ENCODE measurements at places on chromosomes 3 and 15.

DNA sequence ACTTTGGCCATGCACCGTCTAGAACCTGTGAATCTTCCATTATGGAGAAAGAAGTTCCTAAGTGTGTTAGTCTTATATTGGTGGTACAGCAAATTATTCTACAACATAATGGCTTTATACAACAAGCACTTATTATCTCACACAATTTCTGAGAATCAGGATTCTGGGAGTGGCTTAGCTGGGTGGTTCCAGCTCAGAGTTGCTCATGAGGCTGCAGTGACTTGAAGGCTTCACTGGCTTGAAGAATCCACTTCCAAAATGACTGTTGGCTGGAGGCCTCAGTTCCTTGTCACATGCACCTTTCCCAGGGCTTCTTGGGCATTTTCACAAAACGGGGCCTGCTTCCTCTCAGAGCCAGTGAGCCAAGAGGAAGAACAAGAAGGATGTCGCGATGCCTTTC, 82.3 kb upstream of the RNF7 start:
- no peak for DNase-seq

DNA sequence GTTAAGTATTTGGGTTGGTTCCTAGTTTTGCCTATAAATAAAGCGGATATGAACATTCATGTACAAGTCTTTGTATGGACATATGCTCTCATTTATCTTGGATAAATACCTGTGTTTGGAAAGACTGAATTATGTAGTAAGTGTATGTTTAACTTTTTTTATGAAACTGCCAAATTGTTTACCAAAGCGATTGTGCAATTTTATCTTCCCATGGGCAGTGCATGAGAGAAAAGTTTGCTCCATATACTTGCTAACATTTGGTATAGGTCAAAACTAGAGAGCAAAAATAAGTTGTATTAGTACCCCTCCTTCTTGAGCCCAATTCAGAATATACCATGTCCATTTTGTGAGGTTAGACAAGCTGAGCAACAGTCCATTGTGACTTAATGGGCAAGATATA, 502.6 kb downstream of the SQOR start:
- DNase-seq = no peak

- DNase-seq = no peak
These were observed 5.6 kb downstream of the SCAMP2 start for GRCh38 chr15:74867466-74868038.

- no peak for DNase-seq
These were observed 18.3 kb downstream of the ABHD5 start for GRCh38 chr3:43709022-43709421.

- no peak for DNase-seq
These were observed 332.2 kb upstream of the GOLIM4 start for GRCh38 chr3:168427835-168428475.

DNA sequence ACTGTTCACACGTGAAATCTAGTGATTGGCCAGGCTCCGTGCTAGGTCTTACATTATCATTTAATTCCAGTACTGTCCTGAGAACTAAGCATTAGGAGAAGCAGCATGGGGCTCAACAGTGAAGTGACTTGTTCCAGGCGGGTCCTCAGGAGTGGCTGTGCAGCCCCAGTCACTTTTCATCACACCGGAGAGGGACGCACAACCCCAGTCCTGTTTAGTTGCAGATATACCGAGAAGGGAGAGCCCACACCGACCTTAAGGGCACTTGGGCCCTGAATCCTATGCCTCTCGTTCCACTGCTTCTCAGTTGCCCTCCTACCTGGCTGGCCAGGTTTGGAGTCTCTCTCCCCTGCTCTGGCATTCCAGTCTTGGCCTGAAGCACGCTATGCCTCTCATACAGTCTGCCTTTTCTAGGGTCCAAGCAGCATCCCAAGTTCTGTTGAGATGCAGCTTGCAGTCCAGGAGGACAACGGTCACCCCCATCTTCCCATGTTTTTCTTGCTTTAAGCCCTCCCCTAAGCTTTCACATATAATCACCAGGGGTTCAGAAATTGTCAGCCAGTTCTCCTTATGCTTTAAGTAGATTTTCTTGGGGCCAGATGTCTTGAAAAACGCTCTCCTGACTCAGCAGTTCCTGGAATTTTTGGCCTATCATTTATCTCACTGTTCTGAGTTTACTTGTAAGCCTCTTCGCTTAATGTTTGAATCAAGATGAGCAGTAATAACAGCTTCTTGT, 10.1 kb downstream of the FAM131A start:
- DNase-seq = no peak

- DNase-seq = no peak
These were observed 153.4 kb downstream of the LMLN start for GRCh38 chr3:198113206-198114053.

- no peak for DNase-seq
These were observed 107.9 kb downstream of the MEIS2 start for GRCh38 chr15:36992454-36992853.

GRCh38 chr3:12040902-12041301, 36.7 kb downstream of the SYN2 start:
- no peak for DNase-seq

DNA sequence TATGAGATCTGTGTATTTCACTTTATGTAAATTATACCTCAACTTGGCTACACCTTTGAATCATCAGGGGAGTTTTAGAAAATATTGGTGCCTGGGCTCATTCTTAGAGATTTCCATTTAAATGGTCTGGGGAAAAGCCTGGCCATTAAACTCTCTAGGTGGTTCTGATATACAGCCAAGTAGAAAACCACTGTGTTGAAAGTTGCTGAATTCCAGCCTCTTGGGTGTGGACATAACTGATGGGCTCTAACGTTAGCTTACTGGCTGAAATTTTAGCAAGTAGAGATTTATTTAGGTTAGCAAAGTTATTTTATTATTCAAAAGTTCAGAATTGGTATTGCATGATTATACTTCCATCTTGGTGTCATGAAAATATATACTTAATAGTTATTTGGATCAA, 84.1 kb downstream of the ATG7 start:
- no peak for DNase-seq

DNA sequence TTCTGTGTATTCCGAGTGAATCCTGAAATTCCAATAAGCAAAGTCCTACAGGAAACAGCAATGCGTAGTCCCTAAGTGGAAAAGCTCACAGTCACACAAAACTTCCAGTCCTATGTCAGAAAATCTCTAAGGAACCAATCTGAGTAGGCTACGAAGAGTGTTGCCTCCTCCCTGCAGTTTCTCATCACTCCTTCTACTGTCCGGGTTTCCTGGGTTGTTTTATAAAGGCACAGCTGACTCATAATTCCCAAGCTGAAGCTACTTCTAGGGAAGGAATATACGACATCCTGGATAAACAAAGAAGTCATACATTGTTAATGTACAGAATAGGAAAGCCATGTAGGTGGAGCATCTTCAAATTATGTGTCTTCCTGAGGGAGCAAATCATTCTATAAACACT, 65.7 kb upstream of the RGMA start:
- no peak for DNase-seq

DNA sequence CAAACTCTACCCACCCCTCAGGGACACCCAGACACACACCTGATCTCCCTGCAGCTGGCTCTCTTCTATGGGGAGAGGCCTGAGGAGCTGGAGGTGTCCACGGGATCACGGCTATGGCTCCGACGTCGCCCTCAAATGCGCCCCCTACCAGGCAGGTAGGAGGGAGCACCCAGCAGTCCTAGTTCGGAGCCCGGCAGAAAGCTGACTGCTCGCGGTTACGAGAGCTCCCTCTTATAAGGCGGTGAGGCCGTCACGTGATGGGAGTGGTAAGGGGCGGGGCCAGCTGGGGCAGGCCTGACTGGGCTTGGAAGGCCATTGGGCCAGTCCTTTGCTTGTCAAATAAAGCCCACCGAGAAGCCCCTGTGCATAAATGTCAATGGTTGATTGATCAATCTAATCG, at the start of gene PRR20G:
PRR20G (minus strand) TSS at position 207 of the 400 bp plus-strand sequence. CDS start 681 bp downstream, outside the sequence.
- peak; percentile 22 for DNase-seq

DNA sequence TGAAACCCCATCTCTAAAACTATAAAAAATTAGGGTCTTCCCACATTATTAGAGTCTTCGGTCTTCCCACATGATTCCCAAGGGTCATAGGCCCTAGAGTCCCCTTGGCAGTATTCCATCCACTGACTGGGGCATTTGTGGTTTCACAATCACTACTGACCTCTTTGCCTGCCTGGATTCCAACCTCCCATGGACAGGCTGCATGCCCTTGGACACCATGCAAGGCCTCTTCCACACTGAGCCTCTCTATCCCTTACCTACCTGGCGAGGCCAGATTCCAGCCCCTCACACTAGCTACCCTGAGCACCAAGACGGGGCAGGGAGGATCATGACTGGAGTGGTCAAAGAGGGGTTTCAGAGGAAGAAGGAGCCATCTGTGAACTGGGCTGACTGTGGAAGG, 64.4 kb downstream of the SRGAP3 start:
- DNase-seq = no peak

- DNase-seq = no peak
These were observed 106.3 kb upstream of the BOC start for GRCh38 chr3:113105093-113105449.

DNA sequence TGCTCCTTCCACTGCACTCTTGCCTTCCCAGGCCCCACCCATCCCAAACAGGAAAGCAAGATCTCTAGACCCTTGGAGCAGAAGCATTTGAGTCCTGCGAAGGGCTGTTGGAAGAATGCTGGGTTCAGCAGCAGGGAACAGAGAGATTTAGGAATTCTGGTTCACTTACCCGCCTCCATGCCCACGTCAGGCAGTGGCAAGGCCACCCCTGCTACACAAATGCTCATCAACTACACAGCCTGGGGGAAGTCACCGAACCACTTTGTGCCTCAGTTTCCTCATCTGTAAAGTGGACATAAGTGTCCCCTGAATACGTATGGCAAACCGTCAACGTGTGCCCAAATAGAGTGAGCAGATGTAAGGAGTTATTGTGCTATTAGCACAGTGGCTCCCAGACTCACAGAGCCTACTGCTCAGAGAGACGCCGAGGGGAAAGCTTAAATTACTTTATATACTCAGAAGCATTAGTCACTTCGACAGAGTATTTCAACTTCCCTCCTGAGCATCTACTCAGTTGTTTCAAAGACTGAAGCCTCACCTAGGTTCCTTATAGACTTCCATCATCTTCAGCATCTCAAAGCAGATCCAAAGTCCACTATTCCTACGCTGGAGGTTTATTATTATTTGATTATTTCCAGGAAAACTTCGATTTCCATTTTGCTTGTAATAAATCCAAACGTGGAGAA, 905 bp downstream of the HOMER2 start:
- DNase-seq = no peak

- DNase-seq = no peak
These were observed 219.0 kb downstream of the VGLL3 start for GRCh38 chr3:86771741-86772512.

DNA sequence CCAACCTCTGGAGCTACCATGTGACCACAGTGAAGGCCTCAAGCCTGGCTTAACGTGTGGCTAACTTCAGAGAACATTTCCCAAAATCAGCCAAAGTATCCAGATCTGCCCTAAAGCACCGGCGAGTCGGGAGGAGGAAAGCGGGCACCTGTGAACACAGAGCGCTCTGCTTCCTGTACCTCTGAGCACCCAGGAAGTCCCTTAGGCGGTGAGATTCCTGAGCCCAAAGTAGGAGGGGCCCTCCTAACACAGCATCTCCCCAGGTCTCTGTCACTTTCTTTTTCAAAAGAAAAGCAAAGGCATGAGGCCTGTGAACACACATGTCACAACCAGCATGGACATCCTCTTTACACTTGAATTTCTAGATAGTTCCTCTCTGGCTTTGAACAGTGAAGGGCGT, 944 bp upstream of the EIF4E3 start:
- no peak for DNase-seq

DNA sequence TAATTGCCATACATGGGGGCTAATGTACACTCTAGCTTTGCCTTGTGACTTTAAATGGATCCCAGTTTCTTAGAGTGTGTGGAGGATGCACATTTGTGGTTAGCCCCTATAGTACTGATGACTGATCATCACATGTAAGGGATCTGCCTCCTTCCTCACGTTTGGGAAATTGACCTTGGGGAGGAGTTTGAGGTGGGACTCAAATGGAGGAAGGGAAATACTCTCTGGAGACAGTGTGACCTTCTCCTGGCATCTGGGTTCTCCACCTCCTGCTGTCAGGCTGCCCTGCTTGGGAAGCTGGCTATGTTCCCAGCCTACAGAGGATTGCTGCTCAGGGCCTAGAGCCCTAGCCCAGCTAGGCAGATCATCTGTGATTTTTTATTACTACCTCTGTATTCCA, 48.7 kb downstream of the PPM1L start:
- DNase-seq = no peak

DNA sequence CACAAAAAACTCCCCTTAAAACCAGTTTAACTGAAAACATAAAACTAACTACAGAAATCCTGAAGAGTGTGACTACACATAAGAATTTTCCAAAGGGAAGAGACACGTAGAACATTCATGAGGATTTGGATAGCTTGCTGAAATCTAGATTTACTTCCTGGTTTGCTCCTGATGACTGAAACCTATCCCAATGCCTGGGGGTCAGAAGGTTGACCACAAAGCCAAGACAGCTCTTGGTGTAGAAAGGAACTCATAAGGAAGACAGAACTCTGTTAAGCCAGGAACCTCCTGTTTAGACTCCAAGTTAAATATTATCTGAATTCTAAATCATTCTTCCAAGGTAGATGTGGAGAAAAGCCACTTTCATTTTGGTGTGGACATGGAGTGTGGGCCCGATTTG, 92.8 kb downstream of the TFG start:
- no peak for DNase-seq

DNA sequence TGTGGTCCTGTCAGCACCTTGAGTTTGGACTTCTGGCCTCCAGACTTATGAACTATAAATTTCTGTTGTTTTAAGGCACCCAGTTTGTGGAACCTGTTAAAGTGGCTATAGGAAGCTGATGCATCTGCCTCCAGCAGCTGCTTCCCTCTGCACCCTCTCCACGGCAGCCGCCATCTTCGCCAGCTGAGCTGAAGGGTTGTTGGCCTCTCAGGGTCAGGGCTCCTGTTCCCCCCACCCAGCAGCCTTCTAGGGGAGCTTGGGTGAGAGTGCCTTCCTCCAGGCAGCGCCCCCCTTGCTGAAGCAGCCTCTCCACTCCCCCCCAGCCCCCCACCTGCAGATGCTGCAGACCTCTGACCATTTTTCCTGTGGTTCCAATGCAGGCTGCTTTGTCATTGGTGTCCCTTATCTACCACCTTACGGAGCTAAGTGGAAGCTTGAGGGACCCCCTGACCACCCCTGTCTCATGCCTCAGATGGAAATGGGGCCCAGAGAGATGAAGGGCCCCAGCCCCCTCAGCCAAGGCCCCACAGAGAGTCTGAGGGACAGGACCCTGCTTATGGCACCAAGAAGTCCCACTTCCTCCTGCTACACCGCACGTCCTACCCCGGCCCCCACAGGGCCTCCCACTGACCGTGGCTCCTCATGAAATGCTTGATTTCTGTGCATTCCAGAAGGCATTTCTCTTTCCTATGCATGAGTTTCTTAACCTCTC, 61.4 kb upstream of the TLE3 start:
- DNase-seq = no peak

GRCh38 chr3:126546549-126547239, 12.0 kb downstream of the C3orf22 start:
- no peak for DNase-seq

GRCh38 chr15:90845201-90845949, 23.0 kb upstream of the FURIN start:
- DNase-seq = no peak

All from NCI-H146 (cell line).